ENCODE measurements at places on chromosomes 2 and 18.

DNA sequence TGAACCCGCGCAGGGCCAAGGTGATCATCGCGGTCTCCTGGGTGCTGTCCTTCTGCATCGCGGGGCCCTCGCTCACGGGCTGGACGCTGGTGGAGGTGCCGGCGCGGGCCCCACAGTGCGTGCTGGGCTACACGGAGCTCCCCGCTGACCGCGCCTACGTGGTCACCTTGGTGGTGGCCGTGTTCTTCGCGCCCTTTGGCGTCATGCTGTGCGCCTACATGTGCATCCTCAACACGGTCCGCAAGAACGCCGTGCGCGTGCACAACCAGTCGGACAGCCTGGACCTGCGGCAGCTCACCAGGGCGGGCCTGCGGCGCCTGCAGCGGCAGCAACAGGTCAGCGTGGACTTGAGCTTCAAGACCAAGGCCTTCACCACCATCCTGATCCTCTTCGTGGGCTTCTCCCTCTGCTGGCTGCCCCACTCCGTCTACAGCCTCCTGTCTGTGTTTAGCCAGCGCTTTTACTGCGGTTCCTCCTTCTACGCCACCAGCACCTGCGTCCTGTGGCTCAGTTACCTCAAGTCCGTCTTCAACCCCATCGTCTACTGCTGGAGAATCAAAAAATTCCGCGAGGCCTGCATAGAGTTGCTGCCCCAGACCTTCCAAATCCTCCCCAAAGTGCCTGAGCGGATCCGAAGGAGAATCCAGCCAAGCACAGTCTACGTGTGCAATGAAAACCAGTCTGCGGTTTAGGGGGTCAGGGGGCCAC, 897 bp downstream of the GPR45 start:
- DNase-seq: no peak

DNA sequence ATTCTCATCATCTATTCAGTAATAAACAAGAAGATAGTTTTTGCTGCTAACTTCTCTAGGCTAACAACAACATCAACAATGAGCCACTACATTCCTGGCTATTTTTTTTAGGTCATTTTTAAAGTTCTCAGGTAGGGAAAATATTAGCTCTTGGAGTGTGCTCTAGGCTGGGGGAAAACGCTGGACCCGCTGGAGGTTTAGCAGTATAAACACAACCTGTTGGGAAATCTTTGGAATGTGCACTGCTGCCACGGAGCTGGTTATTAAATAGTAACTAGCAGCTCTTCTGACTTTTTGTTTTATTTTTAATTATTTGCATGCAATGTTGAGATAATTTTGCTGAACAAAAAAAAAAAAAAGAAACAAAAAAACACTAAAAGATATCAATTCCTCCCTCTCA, 892.1 kb upstream of the ACVR2A start:
- no peak for DNase-seq

DNA sequence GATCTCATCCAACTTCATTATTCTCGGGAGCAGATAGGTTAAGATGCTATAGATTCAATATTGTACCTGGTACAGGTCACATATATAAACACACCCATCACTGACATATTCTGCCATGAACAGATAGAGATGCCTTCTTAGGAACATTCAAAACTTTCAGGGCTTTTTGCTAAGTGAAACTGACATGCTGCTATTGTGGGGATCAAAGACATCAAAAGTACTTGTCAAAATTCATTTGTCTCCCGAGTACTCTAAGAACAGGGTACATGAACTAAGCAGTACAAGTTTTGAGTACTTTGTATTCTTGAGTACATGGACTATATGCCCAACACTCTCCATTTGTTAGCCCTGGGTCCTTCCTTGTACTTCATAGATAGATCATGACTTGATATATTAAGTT, 173.5 kb downstream of the FSHR start:
- DNase-seq: no peak

- no peak for DNase-seq
Observed at GRCh38 chr2:56534321-56534720, 350.5 kb downstream of the CCDC85A start.

- no peak for DNase-seq
Observed at GRCh38 chr2:6929196-6929819, 12.1 kb downstream of the RNF144A start.

DNA sequence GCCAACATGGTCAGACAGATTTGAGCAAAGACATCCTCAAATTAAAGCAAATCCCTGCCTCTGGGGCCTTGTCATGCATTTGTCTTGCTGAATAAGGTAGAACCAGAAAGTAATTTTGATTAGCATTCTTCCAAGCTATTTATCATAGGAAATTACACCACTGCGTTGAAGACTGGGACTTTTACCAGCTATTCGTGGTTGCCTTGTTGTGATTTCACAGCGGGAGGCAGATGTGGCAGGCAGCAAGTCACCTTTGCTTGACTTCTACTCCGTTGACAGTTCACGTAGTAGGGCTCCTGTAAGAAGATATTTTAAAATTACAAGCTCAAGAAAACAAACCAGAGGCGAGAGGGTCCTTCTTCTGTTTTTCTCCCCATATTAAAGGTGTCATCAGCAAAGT, 80.6 kb downstream of the EN1 start:
- DNase-seq: no peak

DNA sequence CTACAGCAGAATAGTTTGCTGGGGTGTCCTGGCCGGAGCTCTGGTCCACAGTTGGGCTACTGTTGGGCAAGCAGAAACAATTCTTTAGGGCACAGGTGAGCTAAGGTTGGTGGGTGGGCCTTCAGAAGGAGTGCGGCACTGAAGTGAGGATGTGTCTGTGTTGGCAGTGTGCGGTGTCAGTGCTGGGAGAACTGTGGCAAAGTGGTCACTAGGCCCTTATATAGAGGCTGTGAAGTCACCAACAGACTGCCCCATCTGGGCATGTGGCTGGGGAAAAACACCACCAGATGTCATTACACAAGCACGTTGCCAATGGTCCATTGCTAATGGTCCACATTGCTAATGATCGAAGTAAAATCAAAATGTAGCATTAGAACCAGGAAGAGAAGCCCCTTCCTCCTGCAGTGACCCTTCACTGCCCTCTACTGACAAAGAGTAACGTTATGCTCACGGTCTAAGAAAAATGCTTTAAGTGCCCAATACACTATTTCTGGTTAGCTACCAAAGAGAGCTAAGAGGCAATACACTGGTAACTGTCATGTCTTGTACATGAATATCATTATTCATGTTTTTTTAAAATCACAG, 21.3 kb downstream of the SCN1A start:
- no peak for DNase-seq

DNA sequence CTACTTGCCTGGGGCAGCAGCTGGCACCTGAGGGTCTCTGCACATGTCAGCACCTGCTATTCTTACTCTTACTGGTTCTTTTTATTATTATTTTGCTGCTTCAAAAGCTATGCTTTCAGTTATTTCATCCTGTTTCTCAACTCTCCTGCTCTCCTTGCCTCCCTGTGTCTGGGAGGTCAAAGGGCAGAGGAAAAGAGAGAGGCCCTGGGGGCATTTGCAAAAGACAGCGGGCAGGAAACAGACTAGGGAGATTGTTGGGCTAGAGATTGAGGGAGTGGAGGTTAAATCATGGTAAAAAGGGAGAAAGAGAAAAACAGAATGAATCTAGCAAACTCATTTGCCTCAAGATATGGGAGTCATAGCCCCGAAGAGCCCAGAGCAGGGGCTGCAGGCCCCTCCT, 21.1 kb upstream of the RPL31 start:
- DNase-seq: no peak

GRCh38 chr2:39787950-39788349, 8.9 kb upstream of the THUMPD2 start:
- DNase-seq: no peak

DNA sequence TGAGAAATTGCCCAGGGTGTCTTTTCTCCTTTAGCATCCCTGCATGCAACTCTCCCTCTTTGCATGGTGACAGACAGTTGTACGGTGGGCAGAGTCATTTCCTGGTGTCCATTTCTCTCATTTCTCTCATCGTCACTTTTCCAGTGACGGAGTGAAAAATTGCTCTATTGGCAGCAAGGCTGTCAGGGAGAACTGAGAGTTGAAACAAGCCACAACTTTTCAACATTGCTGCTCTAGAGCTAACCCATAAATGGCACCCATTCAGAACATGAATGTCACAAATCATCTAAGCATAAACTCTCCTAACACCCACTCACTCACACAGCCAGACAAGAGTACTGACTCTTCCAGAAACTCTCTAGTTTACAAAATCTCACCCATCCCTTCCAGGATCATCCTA, 55.7 kb downstream of the ZC3H8 start:
- DNase-seq: no peak

DNA sequence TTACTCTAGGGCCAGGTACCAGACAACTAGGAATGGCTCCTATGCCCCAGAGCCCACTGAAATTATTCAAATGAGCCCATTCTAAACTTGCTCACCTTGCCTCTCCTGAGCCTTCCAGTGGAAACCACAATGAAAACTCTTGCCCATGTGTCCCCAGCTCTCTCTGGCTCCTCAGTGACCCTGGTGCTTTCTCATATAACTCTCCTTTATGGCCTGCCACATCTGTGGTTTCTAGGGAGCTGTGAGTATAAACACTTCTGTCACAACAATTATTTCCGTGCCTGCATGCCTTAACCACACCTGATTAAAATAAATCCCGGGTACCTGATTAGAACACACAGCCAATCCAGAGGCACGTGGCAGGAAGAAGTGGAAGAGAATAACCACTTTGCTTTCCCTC, 333.0 kb upstream of the SPRED2 start:
- no peak for DNase-seq

DNA sequence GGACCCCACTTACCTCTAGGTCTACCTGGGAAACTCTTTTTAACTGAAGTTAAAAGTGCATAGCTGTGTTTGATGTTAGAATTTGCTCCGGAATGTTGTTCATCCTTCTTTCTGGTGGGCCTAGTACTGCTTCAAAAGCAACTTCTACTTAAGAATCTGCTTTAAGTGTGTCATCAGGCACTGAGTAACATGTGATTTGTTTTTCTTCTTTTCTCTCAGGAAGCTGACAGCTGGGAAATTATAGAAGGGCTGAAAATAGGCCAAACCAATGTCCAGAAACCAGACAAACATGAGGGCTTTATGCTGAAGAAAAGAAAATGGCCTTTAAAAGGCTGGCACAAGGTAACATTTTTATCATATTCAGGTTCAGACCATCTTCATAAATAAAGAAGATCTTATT, 122.9 kb downstream of the PRKRA start:
- DNase-seq: no peak

- no peak for DNase-seq
Observed at GRCh38 chr2:106649306-106649705, 162.1 kb downstream of the CD8B2 start.

DNA sequence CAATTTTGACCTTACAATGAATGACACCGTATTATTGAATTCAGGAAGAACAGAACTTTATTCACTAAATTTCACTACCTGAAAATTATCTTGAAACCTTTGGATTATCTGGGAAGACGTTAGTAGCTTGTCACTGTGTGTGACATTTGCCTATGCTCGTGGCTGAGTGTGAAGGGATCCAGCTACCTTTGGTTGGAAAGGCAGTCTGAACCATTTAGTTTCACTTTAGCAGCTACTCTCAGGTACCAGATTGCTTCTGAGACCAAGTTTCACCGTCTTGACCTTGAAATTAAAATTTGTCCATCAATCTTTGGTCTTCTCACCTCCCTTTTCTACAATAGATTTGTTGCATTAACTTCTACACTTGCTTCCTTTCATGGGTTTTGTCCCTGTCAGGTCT, 637.5 kb downstream of the MBD2 start:
- DNase-seq: no peak

GRCh38 chr2:10495988-10496313, 47.8 kb upstream of the ODC1 start:
- DNase-seq: no peak

GRCh38 chr2:188481474-188481873, 189.8 kb downstream of the GULP1 start:
- DNase-seq: no peak

DNA sequence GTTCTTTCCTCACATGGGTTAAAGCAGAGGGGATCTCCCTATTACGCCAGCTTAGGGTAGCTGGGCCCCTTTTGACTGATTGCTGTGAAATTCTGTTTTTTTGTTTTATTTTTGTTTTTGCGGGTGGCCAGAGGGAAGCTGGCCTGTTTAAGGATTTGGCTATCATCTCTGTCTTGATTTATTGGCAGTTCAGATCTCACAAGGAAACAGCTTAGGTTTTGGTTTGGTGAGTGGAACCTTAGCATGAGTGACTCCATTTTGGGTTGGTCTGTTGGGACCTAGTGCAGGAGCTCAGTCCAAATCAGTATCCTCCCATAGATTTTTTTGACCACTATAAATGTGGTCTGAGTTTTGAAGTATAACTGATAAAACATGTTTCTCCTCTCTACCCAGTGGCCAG, 25.6 kb upstream of the NTSR2 start:
- no peak for DNase-seq

- no peak for DNase-seq
Observed at GRCh38 chr2:69589973-69590652, 53.4 kb downstream of the AAK1 start.

GRCh38 chr2:221552291-221552690, 19.8 kb downstream of the EPHA4 start:
- DNase-seq: no peak

GRCh38 chr2:224584111-224584784, 915 bp downstream of the CUL3 start:
- DNase-seq: peak; percentile 49

GRCh38 chr2:84904151-84904550, 1.3 kb upstream of the TMSB10 start:
- no peak for DNase-seq

DNA sequence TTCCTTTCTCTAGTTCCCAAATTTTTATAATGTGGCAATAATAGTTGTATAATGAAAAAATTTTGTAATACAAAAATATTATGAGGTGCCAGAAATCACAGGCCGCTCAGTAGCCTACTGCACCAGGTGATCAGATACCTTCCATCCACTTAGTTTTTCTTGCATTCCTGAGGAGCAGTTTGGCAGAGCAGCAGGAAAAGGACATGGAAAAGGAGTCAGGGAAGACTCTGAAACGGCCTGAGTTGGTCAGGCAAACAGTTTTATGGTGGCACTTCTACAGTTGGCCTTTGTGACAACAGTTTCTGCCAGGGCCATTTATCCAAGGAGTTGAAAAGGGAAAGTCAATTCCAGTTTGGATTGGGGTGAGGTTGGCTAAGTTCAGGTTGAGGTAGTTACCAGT, 165.4 kb upstream of the ALPP start:
- DNase-seq: no peak

- DNase-seq: no peak
Observed at GRCh38 chr18:51506811-51507210, 309.3 kb upstream of the MEX3C start.

DNA sequence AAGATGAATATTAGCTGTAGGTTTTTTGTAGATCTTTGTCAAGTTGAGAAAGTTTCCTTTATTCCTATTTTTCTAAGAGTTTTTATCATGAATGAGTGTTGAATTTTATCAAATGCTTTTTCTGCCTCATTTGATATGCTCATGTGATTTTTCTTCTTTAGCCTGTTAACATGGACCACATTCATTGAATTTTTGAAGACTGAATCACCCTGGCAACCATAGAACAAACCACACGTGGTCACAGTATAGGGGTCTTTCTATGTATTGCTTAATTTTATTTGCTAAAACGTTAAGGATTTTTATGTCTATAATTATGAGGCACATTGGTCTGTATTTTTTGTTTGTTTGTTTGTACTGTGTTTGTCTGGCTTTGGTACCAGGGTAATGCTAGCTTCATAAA, 201.7 kb upstream of the CWC22 start:
- no peak for DNase-seq
